NCI-H1105 (cell line): ENCODE measurements at places on chromosomes 7 and 10.
A peak's percentile ranks its signal among the peaks of the same experiment; 100 is the strongest.

GRCh38 chr7:148987751-148988512, 40.4 kb downstream of the PDIA4 start:
- DNase-seq, result peak; percentile 29

GRCh38 chr7:131110297-131111080, 217.2 kb upstream of the MKLN1 start:
- DNase-seq, result no peak

GRCh38 chr10:47451998-47452494, 31.9 kb downstream of the ANXA8 start:
- no peak for DNase-seq

DNA sequence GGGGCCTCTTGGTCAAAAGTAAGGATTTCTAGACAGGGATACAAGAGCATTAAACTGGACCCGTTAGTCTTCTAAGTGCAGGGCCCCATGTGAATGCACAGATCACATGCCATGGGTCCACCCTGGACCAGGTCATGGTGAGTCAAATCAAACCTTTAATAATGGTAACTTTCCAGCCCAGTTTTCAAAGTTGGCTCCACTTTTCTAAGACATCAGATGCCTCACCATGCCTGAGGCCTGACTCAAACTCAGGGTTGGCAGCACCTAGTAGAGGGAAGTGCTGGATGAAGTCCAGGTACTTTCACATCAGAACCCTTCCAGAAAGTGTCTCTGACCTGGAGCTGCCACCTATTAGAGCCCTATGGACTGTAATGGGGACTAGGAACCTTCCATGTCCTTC, 9.7 kb upstream of the SMIM30 start:
- DNase-seq, result no peak

DNA sequence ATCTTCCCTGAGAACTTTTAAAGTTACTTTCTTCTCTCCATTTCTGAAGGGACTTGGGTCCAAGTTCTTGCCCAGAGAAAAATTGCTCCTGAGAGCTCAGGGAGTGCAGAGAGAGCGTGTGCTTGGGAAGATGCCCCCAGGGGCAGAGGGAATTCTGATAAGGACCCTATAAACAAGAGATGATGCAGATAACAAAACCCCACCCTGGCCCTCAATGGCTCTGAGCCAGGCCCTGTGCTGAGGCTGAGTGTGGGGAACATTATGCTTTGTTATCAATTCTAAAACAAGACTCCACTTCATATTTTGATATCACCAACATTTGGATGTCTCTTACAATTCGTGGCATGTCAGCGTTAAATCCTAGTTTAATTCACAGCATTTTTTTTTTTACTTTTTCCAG, 34.4 kb upstream of the HABP2 start:
- DNase-seq, result no peak

GRCh38 chr7:82247814-82248433, 195.7 kb downstream of the CACNA2D1 start:
- no peak for DNase-seq

- no peak for DNase-seq
These were observed 20.0 kb downstream of the UNC5B start for GRCh38 chr10:71232089-71232998.

DNA sequence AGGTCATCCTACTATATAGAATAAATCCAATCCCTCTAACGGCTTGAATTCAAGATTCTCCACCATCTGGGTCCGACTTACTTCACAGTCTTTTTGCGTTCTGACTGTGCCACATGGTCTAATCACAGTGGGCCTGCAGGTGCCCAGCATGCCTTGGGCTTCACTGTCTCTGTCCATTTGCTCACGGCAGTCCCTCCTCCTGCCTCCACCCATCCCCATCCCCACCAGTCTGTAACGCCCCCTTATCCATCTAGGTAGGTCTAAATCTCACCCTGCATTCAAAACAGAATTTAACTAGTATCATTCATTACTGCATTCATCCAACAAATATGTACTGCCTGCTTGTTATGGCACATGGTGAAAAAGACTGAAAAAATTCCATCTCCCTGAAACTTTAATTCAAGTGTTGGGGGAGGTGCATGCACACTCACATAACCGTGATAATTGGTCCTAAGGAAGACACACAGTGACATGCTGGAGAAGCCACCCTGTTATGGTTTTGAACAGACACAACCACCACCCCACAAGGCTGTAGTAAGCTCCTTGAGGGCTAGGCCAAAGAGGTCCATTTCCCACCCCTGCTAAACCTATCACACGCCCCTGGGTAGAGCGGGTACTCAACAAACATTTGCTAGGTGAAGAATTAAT, 24.2 kb downstream of the SORBS1 start:
- DNase-seq, result no peak

DNA sequence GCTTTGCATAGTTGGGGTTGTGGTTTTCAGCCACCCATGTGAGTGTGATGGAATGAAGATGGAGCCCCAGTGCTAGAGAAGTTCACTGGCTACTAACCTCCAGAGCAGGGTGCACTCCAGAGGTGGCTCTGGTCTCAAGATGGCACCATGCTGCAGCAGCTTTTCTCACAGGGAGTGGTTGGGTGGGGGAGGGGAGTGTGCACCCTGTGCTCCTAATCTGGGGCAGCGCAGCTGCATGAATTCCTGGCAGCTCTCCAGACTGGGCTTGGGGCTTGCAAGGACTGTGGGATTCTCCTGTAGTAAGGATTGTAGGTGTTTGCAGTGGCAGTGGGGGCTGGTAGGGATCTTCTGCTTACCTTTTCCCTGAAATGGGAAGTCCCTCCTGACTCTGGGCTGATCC, 23.7 kb downstream of the PHTF2 start:
- peak; percentile 8 for DNase-seq

DNA sequence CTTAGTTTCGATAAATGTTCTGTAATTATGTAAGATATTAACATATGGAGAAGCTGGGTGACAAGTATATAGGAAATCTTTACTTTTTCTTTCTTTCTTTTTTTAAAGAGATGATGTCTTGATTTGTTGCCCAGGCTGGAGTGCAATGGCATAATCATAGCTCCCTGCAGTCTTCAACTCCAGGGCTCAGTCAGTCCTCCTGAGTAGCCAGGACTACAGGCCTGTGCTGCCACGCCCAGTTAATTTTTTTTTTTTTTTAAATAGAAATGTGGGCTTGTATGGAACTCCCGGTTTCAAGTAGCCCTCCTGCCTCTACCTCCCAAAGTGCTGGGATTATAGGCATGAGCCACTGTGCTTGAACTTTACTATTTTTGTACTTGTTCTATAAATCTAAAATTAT, 111.7 kb downstream of the POLL start:
- no peak for DNase-seq

DNA sequence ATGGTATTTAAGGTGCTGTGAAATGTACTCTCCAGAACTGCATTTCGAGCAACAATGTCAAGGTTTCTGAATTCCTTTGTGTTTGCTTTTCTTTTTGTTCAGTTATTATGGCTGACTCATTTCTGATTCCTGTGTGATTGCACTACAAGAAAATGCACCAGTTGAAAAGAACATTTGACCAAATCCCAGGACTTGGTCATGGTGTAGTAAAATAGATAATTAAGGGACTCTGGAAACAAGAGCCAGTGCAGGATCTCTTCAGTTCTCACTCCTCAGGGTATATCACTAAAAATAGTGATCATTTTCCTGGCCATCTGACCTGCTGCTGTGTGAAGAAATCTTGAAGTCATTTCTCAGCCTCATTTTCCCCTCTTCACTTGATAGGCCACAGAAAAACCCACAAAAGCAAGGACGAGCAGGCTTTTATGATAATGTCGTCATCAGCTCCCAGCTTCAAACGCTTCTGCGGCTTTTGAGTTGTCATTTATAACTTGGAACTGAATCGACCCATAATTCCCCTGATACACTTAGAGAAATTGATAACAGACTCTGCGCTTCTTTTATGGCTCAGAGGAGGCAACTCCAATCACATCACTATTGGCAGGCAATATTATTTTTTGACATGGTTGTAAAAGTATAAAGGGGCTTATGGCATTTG, 274.7 kb downstream of the HDAC9 start:
- no peak for DNase-seq
